HT1080 (cell line): ENCODE measurements at places on chromosomes 3 and 15. TPM values are rescaled to one million over a fixed set of nuclear protein-coding genes. Genes with fewer than 3 reads are reported as not detected.

Gene ERICH6
- total RNA-seq = not detected in 2 replicates

Gene PDHB
- total RNA-seq = 78.8 and 81.6 TPM in 2 replicates

Gene COL8A1
- total RNA-seq = 5.3 and 5.6 TPM in 2 replicates

Gene PLSCR5
- total RNA-seq = not detected in 2 replicates

Gene ASB14
- 0.20 TPM in 1 of 2 replicates, not detected in the other for total RNA-seq

Gene PLCH1
- total RNA-seq = 0.37 and 0.53 TPM in 2 replicates

Gene HACD3
- total RNA-seq = 96.0 and 101 TPM in 2 replicates

Gene GPR160
- total RNA-seq = 2.8 and 4.2 TPM in 2 replicates

Gene RAB27A
- 9.5 and 12.8 TPM in 2 replicates for total RNA-seq

Gene C3orf49
- total RNA-seq = 0.16 TPM in 1 of 2 replicates, not detected in the other

Gene CLDN1
- total RNA-seq = 0.20 and 0.37 TPM in 2 replicates

Gene MKRN3
- 14.5 and 14.6 TPM in 2 replicates for total RNA-seq

Gene SLC51B
- not detected in 2 replicates for total RNA-seq

Gene HIGD2B
- total RNA-seq = not detected in 2 replicates

Gene TRANK1
- 0.97 and 1.4 TPM in 2 replicates for total RNA-seq

Gene MKRN2OS
- not detected in 2 replicates for total RNA-seq

Gene STAB1
- not detected in 2 replicates for total RNA-seq

Gene CYP19A1
- total RNA-seq = not detected in 2 replicates

Gene STAC
- 23.3 and 28.3 TPM in 2 replicates for total RNA-seq

Gene MEX3B
- 1.9 and 2.4 TPM in 2 replicates for total RNA-seq

Gene COLQ
- total RNA-seq = 0.27 TPM in 1 of 2 replicates, not detected in the other

Gene KNG1
- total RNA-seq = not detected in 2 replicates

Gene CYP1A2
- total RNA-seq = not detected in 2 replicates

Gene PEX11A
- total RNA-seq = 8.5 and 9.0 TPM in 2 replicates

Gene CRABP1
- total RNA-seq = not detected in 2 replicates

Gene ENTPD3
- not detected in 2 replicates for total RNA-seq
